ENCODE measurements at places on chromosomes 6 and 20.
A peak's percentile ranks its signal among the peaks of the same experiment; 100 is the strongest.

GRCh38 chr20:39117491-39117890, 155.3 kb downstream of the DHX35 start:
- DNase-seq: peak; percentile 56

- no peak for DNase-seq
Measured at GRCh38 chr6:159470397-159470796, 222.6 kb downstream of the SOD2 start.

DNA sequence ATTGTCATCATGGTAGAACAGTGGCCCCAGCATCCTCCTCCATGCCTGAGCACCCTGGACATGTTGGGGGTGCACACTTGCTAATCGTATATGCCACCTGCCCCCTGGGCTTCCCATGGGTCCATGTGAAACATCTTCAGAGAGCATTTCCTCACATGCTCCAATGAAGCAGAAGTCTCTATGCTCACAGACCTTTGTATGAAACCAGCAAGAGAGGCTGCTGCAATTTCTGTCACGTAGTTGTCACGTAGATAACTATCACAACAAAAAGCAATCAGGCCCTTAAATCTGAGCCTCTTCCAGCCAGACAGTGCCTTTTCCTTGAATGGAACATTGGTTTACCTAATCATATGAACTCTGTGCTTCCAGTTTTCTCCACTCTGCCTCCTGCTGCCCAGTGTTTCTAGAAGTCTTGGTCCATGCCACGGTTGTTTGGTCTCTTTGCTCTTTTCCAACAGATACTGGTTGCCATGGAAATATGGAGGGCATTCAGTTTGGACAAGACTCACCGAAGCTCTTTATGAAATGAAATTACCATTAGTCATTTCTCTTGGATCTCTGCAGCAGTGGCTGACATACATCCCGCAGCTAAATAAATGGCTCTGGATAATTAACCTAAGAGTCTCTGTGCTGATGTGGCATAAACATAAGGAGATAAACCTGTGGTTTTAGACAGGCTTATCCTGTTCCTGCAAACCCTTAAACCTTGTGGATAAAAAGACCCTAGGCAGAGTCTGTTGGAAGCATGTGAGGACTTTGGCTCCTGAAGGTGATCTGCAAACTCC, 172.8 kb upstream of the SYNDIG1 start:
- DNase-seq: no peak

DNA sequence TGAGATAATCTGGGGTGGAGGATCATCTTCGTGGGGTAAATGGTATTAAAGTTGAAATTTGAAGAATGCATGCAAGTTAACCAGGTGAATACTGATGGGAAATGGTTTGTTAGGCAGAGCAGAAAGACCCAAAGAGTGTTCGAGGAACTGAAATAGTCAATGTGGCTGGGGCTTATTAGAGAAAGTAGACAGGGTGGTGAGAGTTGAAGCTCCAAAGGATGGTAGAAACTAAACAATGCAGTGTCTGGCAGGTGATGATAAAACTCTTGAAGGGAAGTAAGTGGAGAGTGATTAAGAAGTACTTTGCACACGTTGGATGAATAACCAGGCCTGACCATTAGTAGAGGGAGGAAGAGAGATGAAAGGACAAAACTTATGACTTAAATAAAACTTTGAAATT, 39.8 kb upstream of the CENPW start:
- DNase-seq: no peak

- DNase-seq: no peak
Measured at GRCh38 chr6:150201772-150202329, 59.0 kb downstream of the PPP1R14C start.

GRCh38 chr6:163708466-163708865, 293.9 kb downstream of the QKI start:
- no peak for DNase-seq

- peak; percentile 96 for DNase-seq
Measured at GRCh38 chr6:167855825-167856425, 29.2 kb downstream of the AFDN start.

GRCh38 chr6:138222901-138223546, 4.7 kb upstream of the PBOV1 start:
- DNase-seq: no peak

- no peak for DNase-seq
Measured at GRCh38 chr6:118263921-118264486, 284.1 kb upstream of the PLN start.

DNA sequence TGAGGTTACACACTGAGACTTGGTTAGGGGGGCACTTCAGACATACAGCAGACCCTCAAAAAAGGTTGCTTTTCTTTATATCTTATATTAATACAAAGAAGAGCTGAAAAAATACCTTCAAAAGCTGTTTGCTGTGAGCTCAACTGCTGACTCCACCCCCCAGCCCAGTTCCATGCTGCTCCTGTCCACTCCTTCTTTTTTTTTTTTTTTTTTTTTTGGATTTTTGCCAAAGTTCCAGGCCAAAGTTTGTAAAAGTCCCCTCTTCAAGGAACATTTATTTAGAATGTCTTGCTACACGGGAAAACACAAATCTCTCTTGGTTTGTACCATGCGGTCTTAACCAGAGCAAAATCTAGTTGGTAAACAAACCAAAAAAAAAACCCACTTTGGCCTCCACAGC, 85.3 kb upstream of the AKAP12 start:
- no peak for DNase-seq

GRCh38 chr6:35224720-35225119, 11.0 kb downstream of the SCUBE3 start:
- no peak for DNase-seq

DNA sequence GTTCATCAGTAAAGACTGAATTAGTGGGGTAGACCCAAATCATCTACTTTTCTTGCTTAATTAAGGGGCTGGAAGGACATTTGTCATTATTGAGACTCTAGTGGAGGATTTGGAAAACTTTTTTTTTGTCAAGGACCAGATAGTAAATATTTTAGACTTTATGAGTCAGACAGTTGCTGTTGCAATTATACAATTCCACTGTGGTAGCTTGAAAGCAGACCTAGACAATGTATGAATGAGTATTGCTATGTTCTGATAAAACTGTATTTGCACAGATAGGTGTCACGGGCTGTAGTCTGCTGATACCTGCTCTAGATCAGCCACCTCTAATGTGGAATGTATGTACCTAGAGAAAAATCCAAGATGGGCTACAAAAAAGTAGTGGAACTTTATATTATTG, 175.0 kb downstream of the CARMIL1 start:
- peak; percentile 9 for DNase-seq

DNA sequence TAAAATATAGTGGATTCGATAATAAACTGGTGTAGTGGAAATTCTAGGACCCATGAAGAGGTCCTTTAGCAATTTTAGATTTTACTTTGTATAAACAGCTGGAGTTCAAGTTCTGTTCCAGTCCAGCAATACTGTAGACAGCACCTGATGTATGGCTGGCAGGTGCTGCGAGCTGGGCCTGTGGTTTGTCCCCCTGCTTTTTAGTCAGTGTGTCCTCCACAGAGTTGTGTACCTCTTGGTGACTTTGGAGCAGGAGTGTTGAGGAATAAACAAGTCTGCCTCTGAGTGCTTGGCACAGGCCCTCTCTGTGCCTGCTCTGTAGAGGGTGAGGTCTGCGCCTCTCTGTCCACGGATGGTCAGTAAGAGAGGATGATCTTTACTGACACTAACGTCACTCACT, 13.8 kb downstream of the STX16 start:
- DNase-seq: no peak

GRCh38 chr6:73858376-73858775, 162.4 kb downstream of the CD109 start:
- no peak for DNase-seq

- DNase-seq: peak; percentile 42
Measured at GRCh38 chr20:58389324-58389967, 417 bp downstream of the VAPB start.

- no peak for DNase-seq
Measured at GRCh38 chr6:137623293-137623692, 129.1 kb upstream of the OLIG3 start.

DNA sequence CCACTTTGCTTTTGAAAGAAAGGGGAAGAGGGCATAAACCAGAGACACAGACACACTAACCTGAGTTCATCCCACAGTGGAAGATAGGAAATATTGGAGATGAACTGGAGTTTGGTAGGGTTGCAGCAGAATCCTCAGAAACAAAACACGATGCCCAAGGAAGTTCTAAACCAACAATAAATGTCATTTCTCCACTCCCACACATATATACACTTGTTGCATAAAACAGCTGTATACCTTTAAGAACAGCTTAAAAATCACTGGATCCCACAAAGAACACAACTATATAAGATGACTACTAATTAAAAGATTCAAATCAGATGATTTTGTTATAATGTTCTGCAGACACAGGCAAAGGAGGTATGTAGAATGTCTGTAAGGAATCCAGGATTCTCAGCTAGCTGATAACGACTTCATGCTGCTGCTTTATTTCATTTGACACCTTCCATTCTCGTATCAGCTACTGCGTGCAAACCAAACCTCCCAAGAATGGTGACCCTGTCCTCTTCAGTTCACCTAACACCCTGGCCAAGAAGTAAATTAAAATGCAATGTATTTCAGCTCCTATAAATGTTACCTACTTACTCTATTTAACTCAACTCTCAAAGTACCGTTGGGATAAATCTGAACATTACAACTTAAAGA, 14.3 kb downstream of the KIF13A start:
- DNase-seq: no peak

- no peak for DNase-seq
Measured at GRCh38 chr6:118667988-118668387, 16.6 kb upstream of the CEP85L start.

GRCh38 chr20:2578475-2579192, 42.3 kb downstream of the TMC2 start:
- no peak for DNase-seq

DNA sequence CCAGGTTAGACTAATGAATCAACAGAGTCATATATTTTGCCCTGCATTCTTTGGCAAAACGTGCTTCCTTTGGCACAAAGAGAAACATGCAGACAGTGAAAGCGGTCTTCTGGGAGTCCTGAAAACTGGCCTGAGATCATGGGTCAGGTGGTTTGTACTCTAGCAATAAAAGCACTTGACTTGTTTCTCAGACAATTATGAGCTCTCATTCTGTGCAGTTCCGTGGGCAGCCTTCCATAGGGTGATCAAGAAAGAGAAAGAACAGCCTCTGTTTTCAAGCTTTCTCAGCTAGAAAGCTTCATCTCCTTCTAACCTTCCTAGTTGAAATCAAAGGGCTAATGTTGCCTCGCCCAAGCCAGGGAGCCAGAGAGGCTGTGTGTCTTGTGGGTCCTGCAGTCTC, 62.7 kb upstream of the ISM1 start:
- DNase-seq: no peak

- DNase-seq: no peak
Measured at GRCh38 chr6:73248192-73248903, 14.6 kb downstream of the KHDC1 start.

- DNase-seq: peak; percentile 73
Measured at GRCh38 chr6:105015482-105015881, 58.6 kb downstream of the LIN28B start.

DNA sequence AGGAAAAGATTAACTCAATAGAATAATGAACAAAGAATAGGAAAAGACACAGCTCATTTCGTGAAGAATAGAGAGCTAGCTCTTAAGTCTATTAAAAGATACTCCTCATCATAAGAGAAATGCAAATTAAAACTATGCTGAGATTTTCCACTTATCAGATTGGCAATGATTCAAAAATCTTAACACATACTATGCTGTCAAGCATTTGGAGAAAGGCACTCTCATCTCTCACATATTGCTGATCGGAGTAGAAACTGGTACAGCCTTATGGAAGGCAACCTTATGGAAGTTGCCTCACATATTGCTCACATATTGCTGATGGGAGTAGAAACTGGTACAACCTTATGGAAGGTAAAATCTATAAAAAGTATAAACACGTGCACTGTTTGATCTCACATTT, 21.4 kb upstream of the PLAGL1 start:
- DNase-seq: peak; percentile 19

GRCh38 chr6:56160489-56160888, 86.9 kb downstream of the COL21A1 start:
- DNase-seq: no peak

GRCh38 chr6:108501559-108501958, 59.2 kb upstream of the FOXO3 start:
- DNase-seq: peak; percentile 73

GRCh38 chr6:145483191-145483996, 251.9 kb downstream of the EPM2A start:
- DNase-seq: peak; percentile 16

Measured in fibroblast of skin of right biceps (primary cell).